ENCODE measurements at places on chromosomes 4 and X.

DNA sequence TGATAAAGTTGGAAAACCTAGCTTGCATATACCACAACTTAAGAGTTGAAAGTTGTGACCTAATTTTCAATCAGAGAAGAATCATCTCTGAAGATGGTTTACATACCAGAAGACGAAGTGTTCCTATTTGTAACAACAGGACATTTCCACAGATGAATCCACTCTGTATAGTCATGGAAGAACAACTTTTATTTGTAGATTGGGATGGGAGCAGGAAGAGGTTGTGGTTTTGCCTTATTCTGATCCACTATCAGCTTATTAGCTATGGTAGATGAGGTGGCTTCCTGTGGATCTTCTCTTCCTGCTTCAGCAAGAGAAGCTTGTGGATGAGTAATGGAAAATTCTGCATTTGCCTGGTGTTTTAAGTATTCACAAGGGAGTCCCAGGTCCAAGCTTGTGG is 18.6 kb upstream of the SUPT20HL1 start:
- DNase-seq, result no peak

- no peak for DNase-seq
Observed at GRCh38 chrX:106928227-106928626, 8.0 kb downstream of the CLDN2 start.

DNA sequence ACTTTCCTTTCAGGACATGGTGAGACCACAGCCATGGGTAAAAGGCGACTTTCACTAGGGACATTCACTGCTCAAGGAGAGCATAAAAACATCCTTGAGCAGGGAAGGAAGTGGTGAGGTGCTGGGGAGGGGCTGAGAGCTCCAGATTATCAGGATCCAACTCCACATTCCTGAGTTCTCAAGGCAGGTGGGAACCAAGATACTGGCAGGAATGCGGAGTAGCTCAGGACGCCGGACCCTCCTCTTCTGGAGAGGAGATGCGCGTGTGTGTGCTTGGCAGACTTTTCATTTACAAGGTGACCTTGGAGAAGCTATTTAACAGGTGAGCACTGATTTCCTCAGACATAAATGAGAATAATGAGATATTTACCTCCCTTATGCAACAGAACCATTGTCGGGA is 41.3 kb upstream of the TXK start:
- DNase-seq, result no peak

- no peak for DNase-seq
Observed at GRCh38 chr4:6450709-6451108, 21.7 kb downstream of the PPP2R2C start.
